Fibroblast of skin of scalp (primary cell): ENCODE measurements at places on chromosomes 3 and 15.
A peak's percentile ranks its signal among the peaks of the same experiment; 100 is the strongest.

GRCh38 chr15:39095218-39095879 lies 485.5 kb upstream of the THBS1 start:
- DNase-seq: no peak

DNA sequence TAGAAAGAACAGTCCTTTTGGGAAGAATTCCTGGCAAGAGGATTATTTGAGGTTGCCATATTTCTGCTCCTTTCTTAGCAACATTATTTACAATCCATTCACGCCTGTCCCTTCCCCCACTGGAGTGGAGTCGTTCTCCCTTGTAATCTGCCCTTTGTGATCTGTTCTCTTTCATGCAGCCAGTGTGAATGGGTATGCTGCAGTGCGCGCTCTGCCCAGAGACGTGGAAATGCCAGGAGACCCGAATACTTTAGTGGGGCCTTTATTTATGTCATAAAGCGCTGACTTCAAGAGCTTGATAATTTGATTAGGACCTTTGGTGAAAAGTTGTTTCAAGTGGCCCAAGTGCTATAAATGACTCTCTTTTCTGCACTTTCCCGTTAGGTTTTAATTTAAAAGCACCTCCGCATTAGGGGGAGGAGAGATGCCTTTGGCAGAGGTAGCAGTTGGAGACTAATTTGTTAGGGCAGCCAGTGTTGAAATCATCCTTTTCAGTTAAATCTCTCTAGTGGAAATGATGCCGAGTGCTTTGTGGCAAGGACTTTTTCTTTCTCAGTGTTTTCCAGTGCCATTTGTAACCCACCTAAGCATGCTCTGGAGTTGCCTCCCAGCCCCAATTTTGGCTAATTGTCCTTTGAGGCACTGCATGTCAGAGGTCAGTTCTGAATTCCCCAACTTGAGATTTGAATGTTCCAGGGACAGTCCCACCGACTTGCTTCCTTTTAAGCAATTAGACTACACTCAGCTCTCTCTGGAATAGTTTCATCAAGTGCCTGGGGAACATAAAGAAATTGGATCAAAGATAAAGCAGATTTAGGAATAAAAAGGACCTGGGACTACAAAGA lies 52.4 kb downstream of the PSMD6 start:
- DNase-seq: no peak

DNA sequence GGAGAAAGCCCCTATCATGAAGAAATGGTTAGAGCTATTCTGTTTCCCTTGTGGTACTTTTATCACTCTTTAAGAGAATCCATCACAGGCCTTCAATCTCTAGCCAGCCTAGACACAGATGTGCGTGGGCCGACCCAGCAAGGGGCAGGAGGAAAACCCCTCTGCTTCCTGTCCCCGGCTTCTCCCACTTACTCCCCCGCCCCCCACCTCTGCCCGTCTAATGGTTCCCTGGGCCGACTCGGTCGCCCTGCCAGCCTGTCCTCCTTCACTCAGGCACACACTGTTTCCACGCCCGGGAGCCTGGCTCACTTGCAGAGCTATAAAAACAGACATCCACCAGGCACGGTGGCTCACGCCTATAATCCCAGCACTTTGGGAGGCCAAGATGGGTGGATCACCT lies 58.3 kb upstream of the TFRC start:
- no peak for DNase-seq

DNA sequence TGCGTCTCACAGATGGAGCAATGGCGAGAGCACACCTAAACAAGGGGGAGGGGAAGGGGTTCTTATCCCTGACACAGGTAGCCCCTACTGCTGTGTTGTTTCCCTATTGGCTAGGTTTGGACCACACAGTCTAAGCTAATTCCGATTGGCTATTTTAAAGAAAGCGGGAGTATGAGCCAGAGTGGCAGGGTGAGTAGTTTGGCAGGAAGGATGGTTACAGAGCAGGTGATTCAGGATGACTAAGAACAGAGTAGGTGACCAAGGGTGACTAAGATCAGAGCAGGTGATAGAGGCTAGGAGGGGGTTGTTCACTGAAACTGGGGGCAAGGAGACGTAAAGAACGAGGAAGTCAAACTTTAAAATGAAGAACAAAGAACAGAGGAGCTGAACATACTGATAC lies 511.8 kb downstream of the EDEM1 start:
- DNase-seq: no peak

DNA sequence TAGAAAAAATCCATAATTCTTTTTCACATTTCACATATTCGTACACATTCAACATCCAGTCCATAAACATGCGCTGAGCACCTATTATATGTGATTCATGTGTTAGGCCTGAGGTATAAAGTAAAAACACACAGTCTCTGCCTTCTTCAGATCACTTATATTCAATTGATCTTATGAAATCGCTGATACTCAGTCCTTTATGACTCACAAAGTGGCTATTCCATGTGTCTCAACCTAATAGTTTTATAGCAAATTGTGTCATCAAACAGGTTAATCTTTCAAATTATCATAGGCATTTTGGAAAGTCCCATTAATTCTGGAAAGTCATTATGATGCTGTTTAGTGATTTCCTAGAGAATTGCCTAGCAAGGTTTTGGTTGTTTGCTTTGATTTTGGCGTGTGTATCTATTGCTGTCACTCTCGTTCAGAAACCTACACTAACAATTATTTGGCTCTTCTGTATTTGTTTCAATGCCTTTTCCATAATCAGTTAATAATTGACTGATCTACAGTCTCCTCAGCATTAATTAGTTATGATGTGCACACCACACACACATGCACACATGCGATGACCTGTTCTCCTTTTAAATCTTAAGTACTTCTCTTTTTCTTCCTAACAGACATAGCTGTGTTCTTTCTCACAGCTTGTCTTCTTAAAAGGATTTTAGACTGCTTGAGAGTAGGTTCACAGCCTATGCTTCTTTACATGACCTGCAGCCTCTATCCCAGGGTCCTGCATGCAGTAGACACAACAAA lies 353.1 kb downstream of the MECOM start:
- no peak for DNase-seq

- DNase-seq: no peak
Measured at GRCh38 chr3:187080799-187081450, 58.4 kb downstream of the RPL39L start.

DNA sequence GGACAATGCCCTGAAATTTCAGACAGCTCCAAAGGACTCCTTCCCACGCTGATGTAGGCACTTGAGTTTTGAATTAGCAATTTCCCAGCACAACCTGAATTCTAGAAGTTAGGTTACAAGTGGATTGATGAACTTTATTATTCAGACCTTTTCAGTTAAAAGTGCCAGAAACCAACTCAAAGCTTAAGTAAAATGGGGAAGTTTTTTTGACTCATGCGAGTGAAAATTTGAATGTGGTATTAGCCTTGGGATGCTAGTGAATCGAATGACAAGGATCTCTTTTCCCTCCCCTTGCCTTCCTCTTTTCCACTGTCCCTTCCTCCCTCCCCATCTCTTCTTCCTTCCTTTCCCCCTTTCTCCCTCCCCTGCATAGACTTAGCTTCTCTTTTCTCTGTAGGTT lies 295.1 kb upstream of the PROK2 start:
- no peak for DNase-seq

DNA sequence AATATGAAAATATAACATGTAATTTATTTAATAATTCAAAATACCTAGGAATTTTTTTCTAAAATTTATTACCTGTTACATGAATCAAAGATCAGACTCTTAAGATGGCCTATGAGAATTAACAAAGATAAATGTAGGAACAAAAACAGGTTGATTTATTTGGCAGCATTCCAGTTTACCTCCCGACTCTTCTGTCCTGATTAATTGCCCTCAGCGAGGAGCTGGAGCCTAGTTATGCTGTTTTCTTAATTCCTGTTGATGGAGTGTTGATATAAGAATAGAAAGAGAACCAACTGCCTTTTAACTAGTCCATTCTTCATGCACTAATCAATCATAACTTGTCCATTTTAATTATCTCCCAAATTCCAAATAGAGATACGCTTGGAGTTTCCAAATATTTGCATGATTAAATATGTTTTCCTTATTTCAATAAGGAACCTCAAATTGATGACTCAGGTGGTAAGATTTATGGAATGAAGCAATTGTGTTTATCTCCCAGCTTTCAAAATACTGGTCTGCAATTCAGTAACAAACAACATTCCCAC lies 10.6 kb upstream of the CPB1 start:
- DNase-seq: no peak

DNA sequence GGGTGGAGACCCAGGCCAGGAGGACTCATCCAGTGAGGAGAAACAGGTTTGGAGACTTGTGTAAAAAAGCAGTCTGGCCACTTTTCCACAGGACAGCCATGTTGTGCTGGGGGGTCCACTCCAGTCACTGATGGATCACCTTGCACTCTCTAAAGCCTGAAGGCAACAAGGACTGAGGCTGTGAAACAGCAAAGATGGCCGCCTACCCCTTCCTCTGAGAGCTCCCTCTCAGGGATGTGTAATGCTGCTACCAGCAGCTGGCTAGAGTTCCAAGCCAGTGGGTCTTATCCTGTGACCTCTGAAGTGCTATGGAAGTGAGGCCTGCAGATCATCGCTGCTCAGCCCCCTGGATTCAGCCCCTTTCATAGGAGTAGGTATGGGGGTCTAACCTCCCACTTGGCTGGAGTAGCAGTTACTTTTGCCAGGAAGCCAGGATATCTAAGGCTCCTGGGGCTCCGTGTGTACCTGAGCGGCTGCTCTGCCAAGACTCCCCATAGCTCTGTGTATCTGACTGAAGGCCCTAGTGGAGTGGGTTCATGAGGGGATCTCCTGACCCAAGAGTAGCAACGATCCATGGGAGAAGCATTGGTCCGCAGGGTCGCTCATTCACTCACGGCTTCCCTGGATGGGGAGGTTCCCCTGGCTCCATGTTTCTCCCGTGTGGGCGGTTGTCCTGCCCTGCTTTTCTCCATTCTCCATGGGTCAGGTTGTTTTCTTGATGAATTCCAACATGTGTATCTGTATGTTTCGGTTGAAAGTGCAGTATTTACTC lies 69.9 kb upstream of the TNFSF10 start:
- DNase-seq: no peak

- DNase-seq: no peak
Measured at GRCh38 chr3:34851137-34851536, 788.2 kb upstream of the ARPP21 start.

DNA sequence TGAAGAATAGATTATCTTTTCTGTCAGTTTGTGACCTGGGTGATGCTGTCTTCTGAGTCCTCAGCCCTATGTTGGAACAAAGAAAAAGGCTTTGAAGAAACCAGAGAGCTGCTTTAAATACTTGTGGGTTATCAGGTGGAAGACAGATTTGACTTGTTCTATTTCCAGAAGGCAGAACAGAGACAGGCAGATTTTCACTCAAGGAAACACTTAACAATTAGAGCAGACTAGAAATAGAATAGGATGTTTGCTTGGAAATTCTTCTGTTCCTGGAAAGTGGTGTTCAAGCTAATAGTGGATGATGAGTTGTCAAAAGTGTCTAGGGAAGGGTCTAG lies 219.4 kb downstream of the UBE2E2 start:
- no peak for DNase-seq

- DNase-seq: no peak
Measured at GRCh38 chr3:156368189-156368588, 186.7 kb downstream of the SSR3 start.

DNA sequence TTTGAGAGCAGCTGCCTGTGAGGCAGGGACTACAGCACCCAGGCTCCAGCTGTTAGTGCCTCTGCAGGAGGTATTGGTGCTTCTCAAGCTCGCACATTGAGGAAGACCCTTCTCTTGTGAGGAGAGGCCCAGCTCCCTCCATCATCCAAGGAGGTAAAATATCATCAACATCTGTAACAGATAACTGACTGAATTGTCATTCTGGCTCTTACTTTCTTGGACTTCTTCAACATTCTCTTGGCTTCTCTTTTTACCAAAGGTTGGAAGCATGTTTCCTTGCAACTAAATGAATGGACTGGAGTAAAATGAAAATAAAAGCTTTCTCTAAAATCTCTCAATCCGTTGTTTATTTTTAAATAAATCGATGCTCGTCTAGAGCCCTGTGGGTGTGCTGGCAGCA lies 53.1 kb upstream of the PXYLP1 start:
- no peak for DNase-seq

GRCh38 chr3:162842549-162843216 lies 1346.1 kb downstream of the OTOL1 start:
- DNase-seq: no peak

DNA sequence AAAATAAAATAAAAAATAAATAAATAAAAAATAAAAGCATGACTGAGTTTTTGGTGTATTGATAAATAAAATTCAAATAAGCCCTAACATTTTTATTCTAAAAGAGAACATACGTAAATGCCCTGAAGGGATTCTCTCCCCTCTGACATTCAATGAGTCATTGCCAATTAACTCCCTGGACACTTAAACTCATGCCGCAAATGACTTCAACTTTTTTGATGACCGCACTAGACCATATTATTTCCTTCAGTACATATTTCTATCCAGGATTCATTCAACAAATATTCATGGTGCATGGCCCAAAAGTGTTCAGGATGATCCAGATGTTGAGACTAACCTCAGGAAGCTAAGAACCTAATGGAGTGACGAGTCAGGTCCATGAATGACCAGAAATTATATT lies 195.9 kb upstream of the LRRN1 start:
- peak; percentile 6 for DNase-seq

- no peak for DNase-seq
Measured at GRCh38 chr3:64122476-64122875, 99.2 kb upstream of the PSMD6 start.

GRCh38 chr15:85871545-85871944 lies 76.8 kb upstream of the KLHL25 start:
- DNase-seq: no peak

DNA sequence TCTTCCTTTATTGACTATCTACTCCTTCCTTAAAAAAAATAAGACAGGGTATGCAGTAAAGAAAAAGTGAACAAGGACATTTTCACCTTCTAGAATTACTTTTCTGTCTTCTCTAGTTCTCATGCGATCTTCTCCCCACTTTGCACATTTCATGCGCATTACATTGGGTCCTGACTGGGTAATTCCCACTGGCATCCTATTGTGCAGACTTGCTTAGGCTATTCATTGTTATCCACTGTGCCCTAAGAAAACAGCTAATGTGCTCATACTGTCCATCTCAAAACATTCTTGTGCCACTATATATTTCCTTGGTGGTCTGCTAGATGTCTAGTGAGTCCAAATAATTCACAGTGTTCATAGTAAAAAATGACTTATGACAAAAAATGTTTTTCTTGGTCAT lies 447.4 kb upstream of the ROBO1 start:
- no peak for DNase-seq

DNA sequence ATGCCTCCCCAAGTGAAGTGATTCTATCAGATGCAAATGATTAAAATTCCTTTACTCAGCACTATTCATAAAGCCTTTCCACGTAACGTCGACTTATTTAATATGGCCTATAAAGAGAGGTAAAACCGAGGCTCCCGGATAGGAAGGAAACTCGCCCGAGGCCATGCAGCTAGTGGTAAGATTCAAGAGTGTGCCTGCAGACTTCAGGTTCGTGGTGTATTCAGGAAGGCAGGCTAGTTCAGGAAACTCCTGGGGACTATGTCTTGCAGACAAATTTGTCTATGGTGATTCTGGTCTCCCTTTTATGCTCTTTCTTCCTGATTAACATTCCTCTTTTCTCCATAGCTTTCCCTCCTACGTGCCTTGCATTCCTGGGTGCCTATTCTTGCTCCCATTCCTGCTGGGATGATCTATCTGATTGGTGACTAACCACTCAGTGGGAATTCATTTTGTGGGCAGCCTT lies 150.7 kb downstream of the SST start:
- DNase-seq: peak; percentile 96
